ENCODE measurements at places on chromosomes 6 and 20.

GRCh38 chr6:54361734-54362133, 53.5 kb downstream of the TINAG start:
- no peak for DNase-seq

DNA sequence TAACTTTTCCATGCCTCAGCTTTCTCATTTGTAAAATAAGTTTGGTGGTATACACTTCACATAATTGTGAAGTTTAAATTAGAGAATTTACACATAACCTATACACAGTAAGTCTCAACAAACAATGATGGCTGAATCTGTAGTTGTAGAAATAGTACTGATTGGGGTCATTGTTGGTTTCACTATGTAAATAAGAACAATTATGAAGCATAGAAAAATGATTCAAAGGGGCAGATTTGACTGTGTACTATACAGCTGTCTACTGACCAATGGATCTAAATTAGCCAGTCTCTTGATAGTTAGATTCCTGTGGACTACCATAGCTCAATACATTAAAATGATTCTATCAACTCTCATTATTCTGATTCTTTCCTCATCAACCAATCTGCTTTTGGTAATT, 181.1 kb upstream of the STXBP5 start:
- no peak for DNase-seq

DNA sequence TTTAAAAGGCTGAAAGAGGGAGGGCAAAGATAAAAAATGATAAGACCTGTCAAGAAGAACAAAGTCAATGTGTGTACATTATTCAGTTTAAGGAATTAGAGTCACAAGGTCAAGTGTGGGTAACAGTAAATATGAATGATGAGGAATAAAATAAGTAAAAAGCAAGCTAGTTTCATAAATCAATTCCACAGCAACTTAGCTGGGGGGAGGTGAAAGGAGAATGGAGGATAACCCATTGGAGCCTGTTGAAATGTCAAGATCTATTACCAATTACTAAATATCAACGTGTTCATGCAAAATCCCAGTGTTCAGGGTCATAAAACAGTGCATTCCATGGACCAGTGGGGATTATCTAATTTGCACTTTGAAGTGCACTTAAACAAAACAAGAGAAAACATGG, 242.9 kb downstream of the TBX18 start:
- DNase-seq, result no peak

- no peak for DNase-seq
Measured at GRCh38 chr6:152112491-152113261, 305.2 kb downstream of the ESR1 start.

GRCh38 chr6:137827977-137828810, 38.9 kb upstream of the TNFAIP3 start:
- peak; percentile 57 for DNase-seq

DNA sequence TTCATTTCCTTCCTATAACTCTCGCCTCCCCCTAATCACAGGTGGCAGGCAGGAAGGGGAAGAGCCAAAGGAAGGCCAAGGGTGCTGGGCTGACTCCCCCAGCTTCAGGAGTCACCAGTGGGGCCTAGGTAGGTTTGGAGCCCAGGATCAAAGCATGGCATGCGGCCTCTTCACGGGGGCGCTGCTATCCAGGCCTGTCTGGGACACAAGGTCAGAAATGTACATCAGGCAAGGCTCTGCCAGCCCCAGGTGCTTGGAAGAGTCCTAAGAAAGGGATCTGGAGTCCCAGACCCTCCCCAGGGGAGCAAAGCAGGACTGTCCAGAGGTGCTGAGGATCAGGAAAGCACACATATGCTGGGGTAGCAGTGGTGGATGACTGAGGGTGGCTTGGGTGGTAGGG, 10.4 kb downstream of the PI16 start:
- no peak for DNase-seq
